ENCODE measurements at places on chromosomes 6 and 20.

GRCh38 chr6:17638212-17638715 is 38.2 kb downstream of the FAM8A1 start:
- DNase-seq: no peak

- peak; percentile 31 for DNase-seq
Observed at GRCh38 chr6:159169193-159169555, at the start of gene FNDC1. Gene FNDC1, plus strand, starts transcription at chr6:159169400. Its CDS starts 197 bp downstream, at chr6:159169597.

DNA sequence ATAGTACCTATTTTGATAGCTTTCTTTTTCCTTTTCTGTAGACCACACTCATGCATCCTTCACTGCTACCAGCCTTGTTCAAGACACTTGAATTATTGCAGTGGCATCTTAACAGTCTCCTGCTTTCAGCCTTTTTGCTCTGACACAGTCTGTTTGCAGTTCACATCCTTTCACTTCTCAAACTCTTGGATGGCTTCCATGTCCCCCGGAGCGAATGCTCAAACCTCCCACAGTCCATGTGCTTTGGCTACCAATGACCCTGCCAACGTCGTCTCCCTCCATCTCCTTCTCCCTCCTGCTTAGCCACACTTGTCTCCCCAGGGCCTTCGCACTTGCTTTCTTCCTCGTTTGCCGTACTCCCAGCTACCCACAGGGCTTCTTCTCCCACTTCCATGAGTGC is 270.0 kb upstream of the ZFP64 start:
- no peak for DNase-seq

- DNase-seq: no peak
Observed at GRCh38 chr6:15791448-15792181, 128.8 kb upstream of the DTNBP1 start.

GRCh38 chr20:35252037-35252461 is 25.6 kb downstream of the MMP24 start:
- DNase-seq: peak; percentile 44

DNA sequence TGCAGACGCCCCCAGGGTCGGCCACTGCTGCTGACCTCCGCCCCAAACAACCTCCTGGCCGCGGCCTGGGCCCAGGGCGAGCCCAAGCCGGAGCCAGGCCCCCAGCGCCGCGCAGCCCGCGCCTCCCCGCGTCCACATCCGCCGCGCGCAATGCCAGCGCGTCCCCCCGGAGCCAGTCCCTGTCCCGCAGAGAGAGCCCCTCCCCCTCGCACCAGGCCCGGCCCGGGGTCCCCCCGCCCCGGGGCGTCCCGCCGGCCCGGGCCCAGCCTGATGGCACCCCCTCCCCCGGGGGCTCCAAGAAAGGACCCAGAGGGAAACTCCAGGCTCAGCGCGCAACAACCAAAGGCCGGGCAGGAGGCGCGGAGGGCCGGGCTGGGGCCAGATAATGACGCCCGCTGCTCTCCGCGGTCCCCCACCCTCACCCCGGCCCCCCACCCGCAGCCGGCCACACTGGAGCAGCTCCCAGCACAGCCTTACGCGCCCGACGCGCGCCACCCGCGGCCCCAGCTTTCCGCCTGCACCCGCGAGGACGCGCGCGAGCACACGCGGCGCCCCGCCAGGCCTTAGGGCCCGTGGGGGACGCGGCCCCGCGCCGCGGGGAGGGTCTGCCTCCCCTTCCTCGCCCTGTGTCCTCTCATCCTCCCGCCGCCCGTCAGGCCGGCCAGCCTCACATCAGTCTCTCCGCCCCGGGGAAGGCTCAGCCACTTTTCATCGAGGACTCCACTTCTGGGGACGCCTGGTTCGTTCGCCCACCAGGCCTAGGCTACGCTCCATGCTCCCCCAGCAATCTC is 12.9 kb upstream of the SLC22A7 start:
- DNase-seq: no peak

DNA sequence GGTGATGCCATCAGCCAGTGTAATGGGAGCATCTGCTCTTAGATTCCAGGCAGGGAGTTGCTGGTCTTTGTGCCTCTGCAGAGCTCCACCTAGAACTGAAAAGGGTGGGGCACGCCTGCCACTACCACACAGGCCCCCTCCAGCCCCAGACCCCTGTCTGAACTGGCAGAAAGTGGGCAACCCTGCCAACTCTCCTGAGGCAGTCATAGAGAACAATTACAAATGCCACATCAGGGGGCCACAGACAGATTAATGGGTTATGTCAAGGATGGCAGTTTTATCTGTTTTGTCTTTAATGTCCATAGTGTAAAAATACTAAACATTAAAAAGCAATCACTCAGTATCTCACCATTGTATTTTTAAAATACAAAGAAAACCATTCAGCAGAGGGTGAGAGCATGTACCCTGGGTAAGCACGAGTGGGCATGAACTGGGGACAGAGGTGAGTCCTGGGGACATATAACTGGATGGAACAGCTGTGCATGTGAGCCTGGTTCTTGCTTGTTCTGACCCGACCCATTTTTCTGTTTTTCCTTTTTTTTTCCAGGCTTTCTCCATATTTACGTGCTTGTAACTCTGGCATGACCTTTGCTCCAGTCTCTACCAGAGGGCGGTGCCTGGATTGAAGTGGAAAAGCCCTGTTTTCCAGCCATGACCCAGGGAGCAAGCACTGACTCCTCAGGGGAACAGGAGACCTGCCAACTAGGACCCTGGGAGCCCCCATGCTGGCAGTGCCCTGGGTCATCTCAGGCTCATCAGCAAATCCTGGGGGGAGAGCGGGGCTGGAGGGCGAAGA is 8.2 kb downstream of the TRAF3IP2 start:
- no peak for DNase-seq

DNA sequence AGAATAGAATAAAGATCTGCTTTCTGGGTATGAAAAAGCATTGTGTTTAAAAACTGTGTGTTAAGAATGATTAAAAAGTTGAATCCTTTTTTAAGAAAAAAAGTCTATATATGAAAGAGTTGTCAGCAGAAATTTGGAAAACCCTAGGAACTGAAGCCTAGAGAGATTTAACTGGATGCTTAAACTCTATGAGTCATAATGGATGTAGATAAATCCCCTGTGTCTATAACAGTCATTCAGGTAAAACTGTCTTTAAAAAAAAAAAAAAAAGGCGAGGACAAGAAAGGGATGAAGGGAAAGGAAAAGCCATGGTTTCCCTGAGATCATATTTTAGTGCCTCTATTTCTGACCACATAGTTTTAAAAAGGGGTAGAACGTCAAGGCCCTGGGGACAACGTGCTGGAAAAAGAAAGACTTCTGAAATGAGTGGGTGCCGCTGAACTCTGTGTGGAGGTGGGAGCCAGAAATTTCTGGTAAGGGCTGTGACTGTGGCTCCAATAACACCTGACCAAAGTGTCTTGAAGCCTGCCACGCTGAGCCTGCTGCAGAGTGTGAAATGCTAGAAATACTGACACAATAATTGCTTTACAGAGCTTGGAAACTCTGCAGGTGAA is 302.6 kb upstream of the ARID1B start:
- no peak for DNase-seq

- DNase-seq: no peak
Observed at GRCh38 chr6:71656121-71656520, 230.2 kb upstream of the RIMS1 start.

- no peak for DNase-seq
Observed at GRCh38 chr6:24451581-24452388, 37.6 kb downstream of the GPLD1 start.

DNA sequence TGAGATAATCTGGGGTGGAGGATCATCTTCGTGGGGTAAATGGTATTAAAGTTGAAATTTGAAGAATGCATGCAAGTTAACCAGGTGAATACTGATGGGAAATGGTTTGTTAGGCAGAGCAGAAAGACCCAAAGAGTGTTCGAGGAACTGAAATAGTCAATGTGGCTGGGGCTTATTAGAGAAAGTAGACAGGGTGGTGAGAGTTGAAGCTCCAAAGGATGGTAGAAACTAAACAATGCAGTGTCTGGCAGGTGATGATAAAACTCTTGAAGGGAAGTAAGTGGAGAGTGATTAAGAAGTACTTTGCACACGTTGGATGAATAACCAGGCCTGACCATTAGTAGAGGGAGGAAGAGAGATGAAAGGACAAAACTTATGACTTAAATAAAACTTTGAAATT is 39.8 kb upstream of the CENPW start:
- DNase-seq: no peak

DNA sequence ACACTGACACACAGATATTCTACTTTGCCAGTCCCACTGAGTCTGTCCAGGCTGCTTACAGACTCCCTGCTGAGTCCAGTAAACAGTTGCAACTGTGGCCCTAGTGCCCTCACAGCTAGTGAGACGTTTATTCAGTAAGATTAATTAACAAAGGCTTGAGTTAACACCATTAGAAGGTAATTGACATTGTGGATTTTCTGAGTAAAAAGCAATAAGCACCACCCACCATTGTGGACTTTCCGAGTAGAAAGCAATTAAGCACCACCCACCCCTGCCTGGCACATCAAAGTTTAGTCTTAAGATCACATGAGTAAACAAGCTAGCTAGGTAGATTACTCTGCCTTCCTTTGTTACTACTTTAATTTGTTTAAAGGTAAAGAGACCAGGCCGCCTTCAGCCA is 408.6 kb upstream of the IMPG1 start:
- no peak for DNase-seq

DNA sequence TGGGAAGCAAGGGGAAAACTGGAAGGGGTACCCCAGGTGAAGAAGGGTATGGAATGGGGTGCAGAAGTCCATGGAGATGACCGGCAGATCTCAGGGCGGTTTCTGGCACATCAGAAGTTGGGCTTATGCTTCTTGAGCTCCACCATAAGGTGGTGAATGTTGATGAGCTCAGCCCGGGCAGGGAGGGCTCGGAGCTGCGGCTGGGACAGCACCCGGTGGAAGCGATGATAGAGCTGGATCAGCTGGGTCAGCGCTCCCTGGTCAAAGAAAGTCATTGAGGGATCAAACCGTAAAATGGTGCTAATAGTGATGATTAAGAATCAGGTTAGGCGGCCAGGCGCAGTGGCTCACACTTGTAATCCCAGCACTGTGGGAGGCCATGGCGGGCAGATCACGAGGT is 20.9 kb downstream of the VPS52 start:
- DNase-seq: no peak

GRCh38 chr6:21019614-21020013 is 485.4 kb downstream of the CDKAL1 start:
- no peak for DNase-seq

Data from activated T-helper 2 cell treated with anti-CD3 and anti-CD28 coated beads, Interferon-gamma antibody, Interleukin-2, Interleukin-4, amounts not matched to agents 10 μg/mL and 5 μg/mL and 100 μg/mL, durations not matched to agents 14 hours and 24 hours and 36 hours (primary cell).